ENCODE measurements at places on chromosomes 4 and X.

GRCh38 chr4:101236097-101236496 lies 111.2 kb downstream of the PPP3CA start:
- DNase-seq = no peak

GRCh38 chrX:154908821-154909220 lies 22.7 kb downstream of the F8A1 start:
- DNase-seq = no peak

- no peak for DNase-seq
These were observed 1.2 kb downstream of the DMD start for GRCh38 chrX:33210156-33210555.

GRCh38 chr4:42425146-42426065 lies 28.1 kb downstream of the SHISA3 start:
- no peak for DNase-seq

DNA sequence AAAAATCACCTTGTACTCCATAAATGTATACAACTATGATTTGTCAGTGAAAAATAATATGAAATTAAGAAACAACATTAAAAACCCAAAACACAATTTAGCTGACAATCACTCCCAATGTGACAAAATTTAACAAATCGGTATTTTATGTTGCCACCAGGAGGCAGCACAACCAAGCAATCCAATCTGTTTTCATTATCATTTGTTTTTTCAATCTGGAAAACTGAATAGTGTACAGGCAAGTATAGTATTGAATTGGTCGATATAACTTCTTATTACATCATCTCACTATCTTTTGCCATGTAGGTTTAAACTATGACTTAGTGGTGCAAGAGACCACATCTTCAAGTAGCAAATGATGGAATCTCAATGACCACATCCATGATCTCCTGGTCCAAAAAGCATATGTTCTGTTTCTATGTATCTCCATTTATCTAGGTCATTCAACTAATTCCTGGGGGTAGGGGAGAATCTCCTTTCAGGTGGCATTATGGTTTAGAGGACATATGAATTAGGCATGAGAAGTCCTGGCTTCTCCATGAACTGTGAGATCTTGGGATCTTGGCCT lies 112.9 kb upstream of the AGA start:
- no peak for DNase-seq

- DNase-seq = no peak
These were observed 107.7 kb upstream of the MAGEE2 start for GRCh38 chrX:75892749-75893148.

DNA sequence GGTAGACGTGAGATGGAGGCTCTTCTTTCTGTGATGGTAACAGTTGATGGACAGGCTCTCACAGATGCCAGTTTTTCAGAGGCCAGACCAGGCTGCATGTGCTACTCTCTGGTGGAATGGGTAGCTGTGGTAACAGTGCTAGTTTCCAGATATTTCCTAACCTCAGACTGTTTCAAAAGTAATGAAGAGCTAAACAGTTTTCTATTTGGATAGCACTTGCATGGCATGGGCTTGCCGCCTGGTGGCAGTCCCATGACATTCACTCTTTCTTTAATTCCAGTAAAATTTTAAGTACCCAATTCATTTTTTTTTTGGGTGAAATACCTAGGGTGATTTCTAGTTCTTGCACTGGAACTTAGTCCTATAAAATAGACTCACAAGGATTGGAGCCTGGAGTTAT lies 220.2 kb upstream of the MAD2L1 start:
- no peak for DNase-seq

GRCh38 chr4:55553441-55554201 lies 6.9 kb upstream of the CLOCK start:
- DNase-seq = no peak

GRCh38 chrX:47217121-47217851 lies 1.2 kb upstream of the CDK16 start:
- DNase-seq = no peak
